Fibroblast of skin of back (primary cell): ENCODE measurements at places on chromosomes 16 and 17.

GRCh38 chr17:31919802-31920525, 16.8 kb upstream of the SUZ12 start:
- DNase-seq: peak; percentile 77

DNA sequence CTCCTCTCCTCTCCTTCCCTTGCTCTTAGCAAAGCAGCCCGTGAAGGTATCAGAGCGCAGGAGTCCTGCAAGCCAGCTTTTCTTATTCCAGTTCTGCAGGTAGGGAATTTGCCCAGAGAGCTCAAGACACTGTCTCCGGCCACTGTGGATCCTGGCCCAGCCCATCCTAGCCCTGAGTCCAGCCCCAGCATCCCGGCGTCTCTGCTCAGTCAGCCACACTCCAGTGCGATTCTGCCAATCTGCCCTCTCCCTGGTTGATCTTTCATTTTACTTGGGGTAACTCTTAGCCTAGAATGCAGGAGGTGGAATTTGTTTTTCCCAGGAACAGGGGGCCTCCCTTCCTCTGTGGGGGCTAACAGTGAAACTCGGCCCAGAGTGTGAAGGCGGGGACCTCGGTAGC, 176.9 kb upstream of the GSE1 start:
- DNase-seq: no peak

DNA sequence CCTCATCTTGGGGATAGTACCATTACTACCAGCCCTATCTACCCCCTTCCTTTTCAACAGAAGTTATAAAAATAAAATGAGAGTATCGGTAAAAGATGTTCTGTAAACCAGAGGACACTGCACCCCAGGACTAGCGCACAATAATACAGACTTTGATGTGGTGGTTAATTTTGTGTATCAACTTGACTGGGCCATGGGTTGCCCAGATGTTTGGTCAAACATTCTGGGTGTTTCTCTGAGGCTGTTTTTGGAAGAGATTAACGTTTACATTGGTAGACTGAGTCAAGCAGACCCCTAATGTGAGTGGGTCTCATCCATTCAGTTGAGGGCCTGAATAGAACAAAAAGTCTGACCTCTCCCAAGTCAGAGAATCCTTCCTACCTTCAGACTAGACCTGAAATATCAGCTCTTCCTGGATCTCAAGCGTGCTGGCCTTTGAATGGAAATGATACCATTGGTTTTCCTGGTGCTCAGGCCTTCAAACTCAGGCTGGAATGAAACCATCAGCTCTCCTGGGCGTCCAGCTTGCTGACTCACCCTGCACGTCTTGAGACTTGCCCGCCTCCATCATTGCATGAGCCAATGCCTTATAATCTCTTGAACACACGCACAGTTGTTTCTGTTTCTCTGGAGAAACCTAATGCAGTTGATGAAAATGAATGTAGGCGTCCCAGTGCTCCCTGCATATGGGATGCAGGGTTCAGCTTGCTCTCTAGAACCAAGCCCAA, 10.1 kb downstream of the MRM1 start:
- DNase-seq: peak; percentile 70

DNA sequence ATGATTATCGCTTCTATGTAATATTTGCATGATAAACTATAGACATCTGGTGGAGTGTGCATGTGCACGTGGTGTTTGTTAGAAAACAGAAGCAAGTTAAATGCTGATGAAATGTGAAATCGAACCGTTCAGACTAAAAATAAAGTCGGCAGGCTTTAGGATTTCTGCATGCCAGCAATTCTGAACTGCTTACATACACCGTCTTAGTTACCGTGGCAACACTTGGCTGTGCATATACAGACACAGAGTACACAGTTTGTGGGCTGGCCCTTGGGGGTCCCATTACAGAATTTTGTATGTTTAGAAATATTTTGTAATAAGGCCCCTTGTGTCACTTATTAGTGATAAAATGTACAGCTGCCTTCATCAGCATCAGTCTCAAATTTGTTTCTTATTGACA, 605.5 kb downstream of the RBFOX1 start:
- DNase-seq: no peak

- no peak for DNase-seq
Measured at GRCh38 chr16:84408856-84409255, 40.5 kb downstream of the ATP2C2 start.

GRCh38 chr17:82752371-82753200, 721 bp downstream of the TBCD start:
- DNase-seq: no peak
